GM04503 (cell line): ENCODE measurements at places on chromosomes 2 and 18.

DNA sequence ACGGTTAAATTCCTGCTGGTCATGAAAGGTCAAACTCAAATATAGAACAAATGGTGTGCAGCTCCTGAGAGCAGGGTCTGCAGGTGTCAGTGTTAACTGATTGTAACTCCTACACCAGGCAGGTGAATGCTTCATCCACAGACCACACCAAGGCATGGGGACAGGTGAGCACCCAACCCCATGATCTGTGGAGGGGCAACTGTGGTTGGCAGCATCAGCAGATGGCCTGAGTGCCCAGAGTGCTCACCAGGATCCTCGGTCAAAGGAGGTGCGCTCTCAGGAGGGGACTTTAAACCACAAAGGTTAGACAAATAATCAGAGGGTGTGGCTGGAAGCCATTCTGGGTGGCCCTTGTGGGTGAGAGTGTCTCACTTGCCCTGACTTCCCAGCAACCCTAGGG lies 44.5 kb downstream of the PTGR3 start:
- no peak for DNase-seq

GRCh38 chr18:48835745-48836170 lies 115.0 kb downstream of the SMAD7 start:
- DNase-seq: no peak

GRCh38 chr2:42906557-42907411 lies 114.4 kb upstream of the HAAO start:
- peak; percentile 68 for DNase-seq

DNA sequence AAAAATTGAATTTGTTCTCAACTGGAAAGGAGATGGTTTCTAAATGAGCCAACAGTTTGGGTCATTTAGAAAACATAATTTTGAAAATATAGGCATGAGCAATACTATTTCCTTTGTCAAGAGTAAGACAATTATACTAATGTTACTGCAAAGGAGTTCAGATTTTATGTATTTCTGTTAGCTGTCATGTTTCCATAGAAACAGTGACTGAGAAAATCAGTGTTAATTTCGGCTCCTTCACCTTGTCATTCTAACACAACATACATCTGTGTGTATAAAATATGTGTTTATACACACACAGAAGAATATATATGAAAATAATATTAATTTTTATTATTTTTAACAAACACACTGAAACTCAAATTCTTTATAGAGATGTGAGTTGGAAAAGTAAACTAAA lies 178.0 kb upstream of the SPHKAP start:
- DNase-seq: no peak
